ENCODE measurements at places on chromosomes 5 and 9.

DNA sequence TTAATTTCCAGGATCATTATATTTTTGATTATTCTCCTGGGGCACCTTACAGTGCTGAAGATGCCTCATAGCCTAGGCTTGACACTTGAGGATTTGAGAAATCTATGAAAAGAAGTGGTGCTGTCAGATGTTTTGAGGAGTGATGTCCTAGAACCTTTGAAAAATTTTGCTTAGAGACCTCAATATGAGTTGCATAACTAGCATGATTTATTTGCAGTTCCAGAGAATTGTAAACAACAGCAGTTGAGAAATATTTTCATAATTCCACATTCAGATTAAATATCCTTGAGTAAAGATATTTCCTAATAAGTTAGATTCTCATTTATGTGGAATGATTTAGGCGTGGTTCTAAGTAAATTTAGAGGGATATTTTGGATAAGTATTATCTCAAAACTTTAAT lies 225.8 kb downstream of the ADAMTSL1 start:
- no peak for DNase-seq

- DNase-seq, result no peak
Observed at GRCh38 chr5:162248107-162248713, 180.6 kb downstream of the GABRG2 start.

DNA sequence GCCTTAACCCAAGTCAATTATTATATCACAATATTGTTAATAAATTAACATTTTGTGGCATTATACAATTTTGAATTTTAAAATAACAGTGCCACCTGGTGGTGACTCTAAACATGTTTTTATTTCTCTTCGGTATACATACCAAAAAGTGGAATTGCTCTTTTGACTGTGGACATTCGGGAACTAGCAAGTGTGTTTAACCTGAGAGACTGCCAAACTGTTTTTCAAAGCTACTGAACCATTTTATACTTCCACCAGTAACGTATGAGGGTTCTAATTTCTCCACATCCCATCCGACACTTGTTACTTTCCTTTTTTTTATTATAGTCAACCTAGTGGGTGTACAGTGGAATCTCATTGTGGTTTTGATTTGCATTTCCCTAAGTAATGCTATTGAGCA lies 18.3 kb upstream of the HSDL2 start:
- no peak for DNase-seq

GRCh38 chr9:36306471-36307306 lies 48.4 kb upstream of the GNE start:
- no peak for DNase-seq

GRCh38 chr9:93303258-93303771 lies 119.4 kb downstream of the WNK2 start:
- no peak for DNase-seq

DNA sequence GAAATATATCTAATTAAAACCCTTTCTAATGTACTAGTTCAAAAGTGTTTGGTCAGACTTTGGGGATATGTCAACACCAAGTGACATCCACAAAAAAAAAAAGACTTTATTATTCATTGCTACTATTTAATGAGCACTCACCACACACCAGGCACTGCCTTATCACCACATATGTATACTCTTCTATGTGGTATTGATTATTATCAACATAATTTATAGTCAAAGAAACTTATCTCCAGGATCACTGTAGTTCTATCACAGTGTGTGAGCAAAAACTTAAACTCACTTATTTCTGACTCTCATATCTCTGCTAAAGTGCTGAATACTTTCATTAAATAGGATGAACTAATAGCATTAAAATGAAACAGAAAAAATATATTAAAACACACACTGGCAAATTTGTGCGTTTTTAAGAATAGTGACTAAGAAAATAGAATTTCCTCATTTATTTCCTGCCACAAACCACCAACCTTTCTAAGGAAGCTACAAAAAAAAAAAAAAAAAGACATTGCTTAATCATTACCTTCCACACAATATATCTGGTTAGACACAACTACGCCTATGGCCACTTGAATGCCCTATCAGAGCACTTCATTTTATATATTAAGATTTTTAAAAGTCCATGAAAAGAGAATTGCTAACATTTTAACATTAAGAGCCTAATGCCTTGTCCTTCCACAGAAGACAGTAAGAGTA lies 12.8 kb downstream of the SLCO4C1 start:
- DNase-seq, result no peak

GRCh38 chr9:16147726-16148125 lies 594.9 kb downstream of the CCDC171 start:
- no peak for DNase-seq

GRCh38 chr9:33843312-33843961 lies 26.5 kb downstream of the UBE2R2 start:
- DNase-seq, result no peak

DNA sequence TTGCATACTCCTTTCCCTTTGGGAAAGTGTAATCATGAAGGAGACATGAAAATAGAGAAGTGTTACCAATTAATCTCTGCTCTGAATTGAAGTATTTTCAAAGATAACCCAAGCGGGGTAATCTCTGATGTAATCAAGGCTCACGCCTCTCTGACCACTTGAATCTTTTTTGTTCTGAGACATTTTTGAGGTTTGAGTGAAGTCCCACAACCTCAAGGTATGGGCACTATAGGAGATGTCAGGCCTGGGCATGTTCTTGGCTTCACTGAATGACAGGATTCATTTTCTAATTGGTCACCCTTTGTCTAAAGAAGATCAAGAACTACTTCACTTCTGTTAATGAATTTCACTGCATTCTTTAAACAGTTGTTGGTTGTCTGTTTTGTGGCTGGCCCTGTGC lies 23.7 kb downstream of the ENHO start:
- no peak for DNase-seq

- DNase-seq, result no peak
Observed at GRCh38 chr5:151083081-151083676, 2.3 kb upstream of the TNIP1 start.

DNA sequence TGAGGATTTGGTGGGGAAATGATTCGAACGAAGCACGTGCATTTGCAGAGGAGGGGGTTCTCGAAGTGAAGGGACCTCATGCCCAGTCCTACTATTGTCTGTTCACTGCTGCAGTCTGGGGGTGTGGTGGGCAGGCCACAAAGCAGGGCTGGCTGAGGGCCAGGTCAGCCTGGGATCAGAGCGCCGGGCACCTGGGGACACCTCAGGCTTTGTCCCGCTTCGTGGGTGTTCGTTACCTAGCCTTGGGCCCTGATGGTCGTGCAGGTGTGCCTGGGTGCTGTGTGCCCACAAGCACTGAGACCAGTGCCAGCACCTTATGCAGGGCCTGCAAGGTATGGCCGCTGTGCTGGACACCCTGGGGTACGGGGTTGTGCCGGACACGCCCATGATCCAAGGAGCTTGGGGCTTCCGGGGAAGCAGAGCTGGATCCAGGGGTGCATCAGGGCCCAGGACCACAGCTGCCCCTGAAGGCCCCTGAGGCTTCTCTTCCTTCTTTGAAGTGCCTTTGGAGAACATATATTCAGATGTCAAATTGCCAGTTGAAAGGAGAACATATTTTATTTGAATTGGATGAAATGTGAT lies 80.6 kb downstream of the COL5A1 start:
- DNase-seq, result no peak

DNA sequence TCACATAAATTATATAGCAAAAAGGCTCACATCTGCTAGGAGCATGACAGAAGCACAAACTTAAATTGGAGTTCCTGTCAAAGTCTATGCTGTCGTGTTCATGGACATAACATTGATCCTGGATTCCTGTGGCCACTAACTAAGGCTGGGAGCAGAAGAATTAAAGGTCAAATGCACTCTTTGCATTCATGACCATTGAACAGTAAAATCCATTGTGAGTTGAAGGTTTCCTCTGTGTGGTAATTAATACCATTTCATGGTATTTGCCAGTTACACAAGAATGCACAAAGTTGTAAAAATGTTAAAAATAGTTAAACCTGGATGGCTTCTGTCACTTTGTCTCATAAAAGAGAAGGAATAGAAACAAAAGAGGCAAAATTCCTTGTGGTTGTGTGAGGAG lies 242.6 kb downstream of the NPR3 start:
- no peak for DNase-seq

DNA sequence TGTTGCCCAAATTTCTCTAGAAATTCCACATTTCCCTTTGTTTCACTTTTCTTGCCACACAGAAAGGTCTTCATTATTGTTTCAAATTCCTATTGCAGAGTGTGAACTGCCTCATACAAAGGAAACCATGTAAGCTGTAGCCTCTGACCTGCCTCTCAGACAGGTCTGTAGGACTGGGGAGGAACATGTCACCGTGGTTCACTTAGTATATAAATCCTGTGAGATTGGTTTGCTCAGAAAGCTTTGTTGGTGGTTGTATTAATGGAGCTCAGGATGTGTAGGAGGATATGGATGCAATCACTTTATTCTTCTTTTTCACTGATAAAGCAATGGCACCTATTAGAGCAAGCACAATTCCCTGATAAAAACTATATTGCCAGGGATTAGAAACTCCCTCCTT lies 4.2 kb downstream of the SGCD start:
- no peak for DNase-seq

DNA sequence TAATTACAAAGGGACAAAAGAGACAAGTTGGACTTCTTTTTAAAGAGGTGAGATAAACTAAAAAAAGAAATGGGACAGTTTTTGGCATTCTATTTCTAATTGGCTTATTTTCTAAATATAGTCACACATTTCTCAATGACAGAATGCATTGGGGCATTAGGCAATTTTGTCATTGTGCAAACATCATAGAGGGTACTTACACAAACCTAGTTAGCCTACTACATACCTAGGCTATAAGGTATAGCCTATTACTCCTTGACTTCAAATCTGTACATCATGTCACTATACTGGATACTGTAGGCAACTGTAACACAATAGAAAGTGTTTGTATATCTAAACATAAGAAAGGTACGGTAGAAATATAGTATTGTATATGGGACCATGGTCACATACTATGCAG lies 56.1 kb downstream of the LSM11 start:
- no peak for DNase-seq

DNA sequence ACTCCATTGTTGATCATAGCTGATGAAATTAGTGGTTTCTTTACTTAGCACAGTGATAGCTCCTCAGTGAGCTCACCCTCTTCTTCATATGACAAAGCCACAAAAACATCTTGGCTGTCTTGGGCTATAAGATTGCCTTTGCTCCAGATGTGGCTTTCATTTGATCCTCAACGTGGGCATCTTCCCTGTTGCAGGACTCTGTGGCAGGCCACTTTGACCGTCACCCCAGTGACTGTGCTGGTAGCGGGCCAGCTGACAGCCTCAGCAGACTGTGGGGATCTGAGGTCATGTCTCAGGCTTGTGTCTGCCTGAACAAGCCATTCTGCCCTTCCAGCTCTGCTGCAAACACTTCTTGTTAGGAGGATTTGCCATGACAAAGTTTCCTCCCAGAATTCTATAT lies 422.2 kb downstream of the NR2F1-AS1 start:
- DNase-seq, result no peak

DNA sequence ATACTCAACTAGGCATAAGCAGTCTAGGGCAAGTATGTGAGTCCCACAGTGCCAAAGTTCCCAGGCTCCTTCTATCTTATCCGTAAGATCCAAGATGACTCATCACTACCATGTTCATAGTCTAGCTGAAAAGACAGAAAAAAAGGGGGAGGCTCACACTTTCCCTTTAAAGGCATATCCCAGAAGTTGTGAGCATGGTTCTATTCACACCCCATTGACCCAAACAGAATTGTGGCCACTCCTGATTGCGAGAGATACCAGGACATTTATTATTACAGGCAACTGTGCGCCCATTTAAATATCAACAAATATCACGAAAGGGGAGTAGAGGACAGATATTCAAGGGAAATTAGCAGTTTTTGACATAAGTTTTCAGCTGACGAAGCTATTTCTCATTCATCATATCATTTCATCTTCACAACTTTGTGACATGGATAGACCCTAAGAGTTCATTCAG lies 8.1 kb upstream of the PFDN1 start:
- no peak for DNase-seq

DNA sequence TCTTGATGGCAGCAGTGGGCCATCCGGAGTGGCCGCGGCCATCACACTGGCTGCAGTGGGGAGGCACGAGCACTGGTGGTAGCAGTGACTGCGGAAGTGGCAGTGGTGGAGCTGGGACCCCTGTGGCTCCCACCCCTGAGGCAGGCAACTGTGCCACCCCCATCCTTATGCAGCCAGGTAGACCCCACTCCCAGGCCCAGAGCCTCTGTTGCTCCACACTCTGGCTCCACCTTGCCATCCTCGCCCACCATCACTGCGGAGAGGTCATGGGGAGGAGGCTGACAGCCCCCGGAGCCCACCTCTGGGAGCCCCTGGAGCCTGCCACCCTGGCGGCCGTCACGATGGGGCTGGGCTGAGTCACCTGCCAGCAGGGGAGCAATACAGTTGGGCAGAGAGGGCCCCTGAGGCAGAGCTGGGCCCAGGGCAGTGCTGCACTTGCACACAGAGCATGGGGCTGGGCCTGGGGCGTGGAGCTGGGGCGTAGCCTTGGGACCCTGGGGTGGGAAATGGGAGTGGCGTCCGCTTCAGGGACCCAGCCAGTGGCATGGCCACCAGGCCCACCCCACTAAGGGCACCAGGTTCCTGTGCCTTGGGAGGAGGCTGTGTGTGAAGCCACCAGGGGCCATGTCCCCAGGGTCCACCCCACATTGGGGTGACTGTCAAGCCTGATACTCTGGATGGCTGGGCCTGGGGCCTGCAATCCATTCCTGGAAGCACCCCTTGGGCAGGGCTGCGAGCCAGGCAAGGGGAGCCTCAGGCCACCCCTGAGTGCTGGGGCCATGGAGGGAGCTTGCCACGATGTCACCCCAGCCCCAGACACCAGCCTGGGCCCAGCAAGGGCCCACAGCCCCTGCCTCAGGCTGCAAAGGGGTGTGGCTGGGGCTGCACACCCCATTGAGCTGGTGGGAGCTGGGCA lies 7.7 kb downstream of the AMBP start:
- no peak for DNase-seq

DNA sequence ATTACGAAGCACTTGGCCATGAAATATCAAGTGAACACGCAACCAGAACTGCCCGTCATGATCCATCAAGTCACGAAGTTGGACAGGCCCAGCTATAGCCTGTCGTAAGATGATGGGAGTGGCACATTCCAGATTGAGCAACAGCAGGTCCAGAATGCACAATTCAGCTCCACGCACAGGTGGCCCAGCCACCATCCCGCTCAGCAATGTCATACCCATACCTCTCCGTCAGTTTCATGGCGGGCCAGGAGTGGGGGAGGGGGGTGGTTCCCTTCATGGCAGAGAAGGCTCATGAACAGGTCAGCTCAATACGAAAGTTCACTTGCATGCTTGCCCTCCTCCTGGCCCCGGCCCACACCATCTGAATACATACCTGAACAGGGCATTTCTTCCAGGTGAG lies 34.9 kb downstream of the SMIM23 start:
- no peak for DNase-seq

DNA sequence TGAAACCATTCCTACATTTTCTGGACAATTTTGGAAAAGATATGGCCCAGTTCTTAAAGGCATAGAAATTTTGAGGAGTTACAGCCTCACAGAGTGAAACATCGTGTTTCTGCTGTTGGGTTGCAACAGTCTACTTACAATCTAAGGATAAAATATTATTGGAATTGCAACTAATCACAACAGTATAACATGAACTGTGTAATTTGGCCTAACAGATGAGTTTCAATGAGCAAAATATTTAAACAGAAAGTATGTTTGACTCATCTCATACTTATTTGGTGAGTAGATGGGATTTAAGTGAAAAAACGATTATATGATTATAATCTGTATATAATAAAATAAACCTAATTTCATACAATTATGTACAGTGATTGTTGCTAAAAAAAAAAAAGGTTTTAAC lies 1061.8 kb downstream of the CDH12 start:
- no peak for DNase-seq

Measured in KG1 (cell line).